ENCODE measurements at places on chromosomes 11 and 22. TPM values are rescaled to one million over a fixed set of nuclear protein-coding genes. Genes with fewer than 3 reads are reported as not detected.

GRCh38 chr11:122309262-122309925, 193.4 kb upstream of the BLID start:
- no peak for DNase-seq

DNA sequence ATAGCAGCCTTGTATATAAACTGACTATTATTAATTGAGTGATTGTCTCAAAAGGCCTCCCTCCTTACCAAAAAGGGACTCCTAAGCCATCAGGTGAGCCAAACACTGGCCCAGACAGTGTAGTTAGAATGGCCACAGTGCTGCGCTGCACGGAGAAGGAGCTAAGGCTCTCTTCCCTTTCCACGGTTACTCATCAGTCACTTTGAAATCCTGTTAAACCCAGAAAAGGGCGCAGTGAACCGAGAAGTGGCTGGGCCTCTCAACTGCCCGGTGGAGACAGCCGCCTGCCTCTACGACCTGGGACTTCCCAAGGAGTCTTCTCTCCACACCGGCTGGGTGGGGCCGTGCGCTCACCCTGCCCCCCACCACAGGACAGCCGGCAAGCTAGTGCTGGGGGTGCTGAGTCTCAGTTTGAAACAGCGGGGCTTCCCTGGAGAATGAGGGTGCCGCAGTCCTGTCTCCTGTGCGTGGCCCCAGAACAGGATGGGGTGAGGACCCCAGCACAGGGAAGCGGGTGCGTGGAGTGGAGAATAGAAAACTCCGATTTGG, 1.3 kb downstream of the MYH9 start:
- peak; percentile 41 for DNase-seq

- DNase-seq, result no peak
Measured at GRCh38 chr22:22138915-22139314, 105.7 kb upstream of the VPREB1 start.

DNA sequence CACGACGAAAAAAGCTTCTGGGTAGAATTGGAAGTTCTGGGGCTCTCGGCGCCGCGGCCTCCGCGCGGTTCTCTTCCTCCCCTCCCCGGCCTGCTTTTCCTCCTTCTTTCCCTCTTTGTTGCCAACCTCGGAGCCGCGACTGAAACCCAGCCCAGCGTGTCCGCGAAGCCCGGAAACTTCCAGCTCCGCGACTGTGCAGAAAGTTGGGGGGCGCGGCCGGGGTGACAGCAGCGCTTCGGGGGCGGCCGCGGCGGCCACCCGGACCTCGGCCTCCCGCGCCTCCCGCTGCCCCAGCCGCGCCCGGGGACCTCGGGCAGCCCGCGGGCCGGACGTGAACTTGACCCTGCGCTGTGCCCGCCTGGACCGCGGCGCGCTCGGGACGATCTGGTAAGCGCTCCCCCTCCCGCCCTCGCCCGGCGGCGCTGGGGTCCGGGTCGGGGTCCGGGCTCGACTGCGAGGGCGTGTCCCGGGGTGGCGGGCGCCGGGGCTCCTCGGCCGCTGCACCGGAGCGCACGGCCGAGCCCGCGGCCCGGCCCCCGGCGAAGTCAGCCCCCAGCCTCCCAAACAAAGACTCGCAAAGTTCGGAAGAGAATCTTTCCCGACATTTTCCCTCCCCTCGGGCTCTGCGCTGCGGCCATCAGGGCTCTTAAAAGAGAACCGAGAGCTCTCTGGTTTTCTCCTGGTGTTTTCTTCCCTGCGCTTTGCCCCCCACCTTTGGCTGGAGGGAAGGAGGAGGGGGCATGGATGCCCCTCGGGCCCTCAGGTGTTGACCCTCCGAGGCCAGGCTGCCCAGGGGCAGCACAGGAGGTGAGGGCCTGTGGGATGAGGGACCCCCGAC, 67.9 kb upstream of the WNT7B start:
- no peak for DNase-seq

DNA sequence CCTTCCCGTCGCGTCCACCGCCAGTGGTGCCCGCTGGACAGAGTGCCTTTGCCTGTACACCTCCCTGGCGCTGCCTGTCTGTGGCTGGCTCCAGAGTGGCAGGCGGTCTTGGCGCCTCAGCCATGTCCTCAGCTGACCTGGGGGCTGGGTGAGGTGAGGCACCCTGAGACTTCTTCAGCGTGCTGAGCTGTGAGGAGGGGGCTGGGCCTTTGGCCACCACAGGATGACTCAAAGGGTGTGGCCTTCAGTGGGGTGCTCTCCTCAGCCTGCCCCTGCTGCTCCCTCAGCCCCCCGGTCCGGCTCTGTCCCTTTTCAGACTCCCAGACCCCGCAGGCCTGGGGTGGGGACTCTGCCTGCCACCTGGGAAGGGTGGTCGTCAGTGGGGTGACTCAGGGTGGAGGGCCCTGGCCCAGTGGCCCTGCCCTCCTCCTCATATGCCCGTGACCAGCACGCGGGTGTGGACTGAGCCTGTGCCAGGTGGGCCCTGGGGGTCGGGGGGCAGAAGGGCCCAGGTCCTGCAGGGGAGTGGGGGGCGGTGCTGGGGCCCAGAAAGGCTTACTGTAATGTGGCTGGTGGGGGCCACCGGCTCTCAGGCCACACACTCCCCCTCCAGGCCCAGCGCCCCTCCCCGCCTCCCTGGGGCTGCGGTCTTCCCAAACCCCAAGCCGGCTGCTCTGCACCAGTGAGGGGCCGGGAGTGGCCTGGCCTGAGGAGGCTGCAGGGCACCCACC, 15.9 kb downstream of the CRELD2 start:
- DNase-seq, result no peak

- no peak for DNase-seq
Measured at GRCh38 chr11:35424157-35424940, 5.0 kb upstream of the SLC1A2 start.

DNA sequence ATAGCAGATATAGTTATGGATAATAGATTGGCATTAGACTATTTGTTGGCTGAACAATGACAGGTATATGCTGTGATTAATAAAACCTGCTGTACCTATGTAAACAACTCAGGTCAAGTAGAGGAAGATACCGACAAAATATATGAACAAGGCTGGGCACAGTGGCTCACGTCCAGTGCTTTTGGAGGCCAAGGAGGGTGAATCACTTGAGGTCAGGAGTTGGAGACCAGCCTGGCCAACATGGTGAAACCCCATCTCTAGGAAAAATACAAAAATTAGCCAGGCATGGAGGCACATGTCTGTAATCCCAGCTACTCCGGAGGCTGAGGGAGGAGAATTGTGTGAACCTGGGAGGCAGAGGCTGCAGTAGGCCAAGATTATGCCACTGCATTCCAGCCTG, 14.0 kb upstream of the CHKA start:
- peak; percentile 9 for DNase-seq

GRCh38 chr11:69836401-69836800, 17.2 kb upstream of the FGF3 start:
- peak; percentile 67 for DNase-seq

GRCh38 chr22:32333769-32334659, 23.7 kb upstream of the RFPL3 start:
- peak; percentile 56 for DNase-seq

Gene ZW10
- total RNA-seq, result 28.7 TPM

Gene PHOX2A
- total RNA-seq, result not detected

Gene ALG9
- 24.4 TPM for total RNA-seq
